GM10248 (cell line): ENCODE measurements at places on chromosomes 16 and 17.
A peak's percentile ranks its signal among the peaks of the same experiment; 100 is the strongest.

DNA sequence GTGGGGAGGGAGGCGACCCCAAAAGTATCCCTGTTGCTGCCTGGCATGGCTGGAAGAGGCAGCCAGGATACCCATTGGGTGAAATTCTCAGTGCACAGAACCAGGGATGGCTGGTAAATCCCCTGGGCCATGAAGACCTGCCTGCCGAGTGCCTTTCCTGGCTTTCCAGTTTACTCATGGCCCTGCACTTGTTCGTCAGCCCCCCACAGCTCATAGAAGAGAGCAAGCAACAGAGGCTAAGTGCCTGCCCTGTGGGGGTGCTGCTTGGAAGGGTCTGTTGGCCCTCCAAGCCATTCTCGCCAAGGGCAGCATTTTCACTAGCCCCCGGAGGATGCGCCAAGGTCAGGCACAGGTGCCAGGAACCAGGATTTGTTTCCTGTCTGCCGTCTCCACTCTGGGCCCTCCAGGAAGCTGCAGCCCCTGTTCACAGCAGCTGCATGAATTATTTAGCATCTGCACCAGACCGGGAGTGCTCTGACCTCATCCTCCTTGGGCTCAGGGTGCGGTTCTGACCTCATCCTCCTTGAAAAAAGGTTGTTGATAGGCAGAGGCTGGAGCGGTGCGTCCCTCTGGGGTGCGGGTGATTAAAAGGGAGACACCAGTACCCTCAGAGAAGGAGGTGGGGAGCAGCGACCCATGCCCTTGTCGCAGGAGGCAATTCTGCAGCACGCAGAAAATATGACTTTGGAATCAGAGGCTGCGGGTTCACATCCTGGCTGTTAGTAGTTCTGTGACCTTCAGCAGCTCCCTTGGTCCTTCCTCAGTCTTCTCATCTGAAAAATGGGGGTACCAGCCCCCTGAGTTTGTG is 14.2 kb upstream of the CD300A start:
- no peak for DNase-seq

GRCh38 chr16:64008131-64008530 is 1113.7 kb downstream of the CDH11 start:
- DNase-seq, result no peak

GRCh38 chr17:7632492-7632894 is 2.6 kb downstream of the SHBG start:
- DNase-seq, result peak; percentile 71

GRCh38 chr17:1423456-1424135 is 23.6 kb upstream of the YWHAE start:
- no peak for DNase-seq

DNA sequence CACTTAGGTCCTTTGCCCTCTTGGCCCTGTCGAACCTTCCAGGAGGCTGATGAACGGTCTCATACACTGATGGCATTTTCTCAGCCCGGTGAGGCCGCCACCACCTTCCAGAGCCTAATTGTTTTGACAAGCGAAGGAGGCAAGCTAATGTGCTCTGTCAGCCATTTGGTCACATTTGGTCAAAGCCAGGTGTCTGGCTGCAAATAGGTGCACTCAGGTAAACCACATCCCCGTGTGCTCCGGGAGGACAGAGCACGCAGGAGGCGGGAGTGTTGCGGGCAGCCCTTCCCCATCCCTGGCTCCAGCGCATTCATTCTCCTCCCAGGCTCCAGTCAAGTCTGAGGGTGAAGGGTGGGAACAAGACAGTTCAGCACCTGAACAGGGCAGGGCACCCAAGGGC is 240.1 kb downstream of the MSI2 start:
- DNase-seq, result no peak

GRCh38 chr16:11597235-11598095 is 10.7 kb upstream of the LITAF start:
- DNase-seq, result no peak

- no peak for DNase-seq
Observed at GRCh38 chr17:19357351-19357750, 5.2 kb downstream of the B9D1 start.

DNA sequence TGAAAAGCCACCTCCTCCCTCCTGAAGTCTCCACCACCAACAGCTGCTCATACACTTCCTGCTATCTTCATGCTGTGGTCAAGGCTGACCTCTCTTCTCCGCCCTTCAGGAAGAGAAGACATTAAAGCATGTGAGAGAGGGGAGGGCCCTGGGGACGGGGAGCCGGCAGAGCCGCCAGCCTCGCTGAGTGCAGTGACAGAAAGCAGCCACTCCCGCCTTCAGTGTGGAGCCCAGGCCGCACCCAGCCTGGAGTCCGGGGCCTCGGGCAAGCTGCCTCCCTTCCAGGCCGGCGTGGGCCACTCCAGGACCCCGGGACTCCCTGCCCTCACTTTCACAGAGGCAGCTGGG is 94.7 kb upstream of the TNRC6C start:
- no peak for DNase-seq

- no peak for DNase-seq
Observed at GRCh38 chr16:73149334-73149733, 101.4 kb upstream of the ZFHX3 start.

DNA sequence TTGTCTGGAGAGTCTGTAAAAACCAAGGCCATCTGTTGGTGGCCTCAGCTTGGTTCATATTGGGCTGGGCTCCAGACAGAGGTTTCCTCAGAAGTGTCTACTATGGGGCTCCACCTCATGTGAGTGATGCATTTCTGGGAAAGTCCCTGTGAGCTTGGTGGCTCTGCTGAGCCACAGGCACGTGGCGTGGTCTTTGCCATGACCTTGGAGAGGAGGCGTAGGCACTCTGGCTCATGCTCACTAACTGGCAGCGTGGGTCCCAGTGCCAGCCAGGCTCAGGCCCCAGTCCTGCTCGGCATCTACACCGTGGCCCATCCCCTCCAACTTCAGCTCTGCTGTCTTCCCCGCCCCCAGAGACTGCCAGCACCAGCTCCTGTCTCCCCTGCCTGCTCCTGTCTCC is 10.7 kb upstream of the SMTNL2 start:
- peak; percentile 66 for DNase-seq

DNA sequence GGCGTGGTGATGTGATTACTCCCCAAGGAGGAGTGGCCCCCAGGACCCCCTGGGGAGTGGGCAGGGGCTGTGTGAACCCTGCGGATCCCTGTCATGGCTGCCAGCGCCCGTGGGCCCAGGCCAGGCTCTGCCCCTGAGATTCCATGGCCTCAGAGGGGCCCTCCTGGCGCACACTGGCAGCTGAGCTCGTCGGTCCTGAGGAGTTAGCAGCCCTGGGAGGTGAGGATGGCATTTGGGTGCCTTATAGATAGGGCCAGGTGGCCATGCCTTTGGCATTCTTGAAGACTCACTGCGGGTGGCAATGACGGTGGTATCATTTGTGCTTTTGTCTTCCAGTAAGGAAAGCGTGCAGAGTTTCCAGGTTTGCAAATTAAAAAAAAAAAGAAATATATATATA is 146.8 kb upstream of the GSE1 start:
- DNase-seq, result no peak

DNA sequence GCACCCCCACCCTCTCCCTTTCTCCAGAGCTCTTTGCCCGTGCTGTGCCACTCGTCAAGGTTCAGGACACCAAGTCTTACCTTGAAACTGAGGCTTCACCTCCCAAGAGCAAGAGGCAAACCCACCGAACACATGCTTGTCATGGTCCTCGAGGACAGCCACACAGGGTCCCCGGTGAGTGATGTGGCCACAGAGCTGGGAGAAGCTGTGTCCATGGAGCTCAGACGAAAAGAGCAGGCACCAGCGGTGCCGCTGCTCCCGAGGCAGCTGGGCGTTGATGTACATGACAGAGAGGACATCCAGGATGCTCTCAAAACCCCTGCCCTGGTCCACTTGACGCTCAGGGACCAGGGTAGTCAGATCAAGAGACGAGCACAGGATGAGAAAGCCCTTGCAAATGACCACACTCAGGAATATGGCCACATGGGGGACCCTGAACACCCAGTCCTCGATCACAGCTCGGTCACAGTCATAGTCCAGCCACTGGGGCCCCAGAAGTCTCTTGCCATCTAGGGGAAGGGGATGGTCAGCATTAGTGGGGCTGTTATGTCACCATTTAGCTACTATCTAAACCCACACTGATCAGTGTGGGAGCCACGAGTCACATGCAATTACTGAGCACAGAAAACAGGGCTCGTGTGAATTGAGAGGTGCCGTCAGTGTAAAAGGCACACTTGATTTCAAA is 17.8 kb downstream of the MEAK7 start:
- DNase-seq, result no peak
